Activated T-cell treated with anti-CD3 and anti-CD28 coated beads, Interleukin-2, amount 50 U/mL, for 48 hours (primary cell): ENCODE measurements at places on chromosomes 2 and 18.

GRCh38 chr2:27335311-27335710 lies 12.4 kb upstream of the MPV17 start:
- no peak for DNase-seq

GRCh38 chr2:167334146-167334742 lies 446.0 kb downstream of the XIRP2 start:
- no peak for DNase-seq

DNA sequence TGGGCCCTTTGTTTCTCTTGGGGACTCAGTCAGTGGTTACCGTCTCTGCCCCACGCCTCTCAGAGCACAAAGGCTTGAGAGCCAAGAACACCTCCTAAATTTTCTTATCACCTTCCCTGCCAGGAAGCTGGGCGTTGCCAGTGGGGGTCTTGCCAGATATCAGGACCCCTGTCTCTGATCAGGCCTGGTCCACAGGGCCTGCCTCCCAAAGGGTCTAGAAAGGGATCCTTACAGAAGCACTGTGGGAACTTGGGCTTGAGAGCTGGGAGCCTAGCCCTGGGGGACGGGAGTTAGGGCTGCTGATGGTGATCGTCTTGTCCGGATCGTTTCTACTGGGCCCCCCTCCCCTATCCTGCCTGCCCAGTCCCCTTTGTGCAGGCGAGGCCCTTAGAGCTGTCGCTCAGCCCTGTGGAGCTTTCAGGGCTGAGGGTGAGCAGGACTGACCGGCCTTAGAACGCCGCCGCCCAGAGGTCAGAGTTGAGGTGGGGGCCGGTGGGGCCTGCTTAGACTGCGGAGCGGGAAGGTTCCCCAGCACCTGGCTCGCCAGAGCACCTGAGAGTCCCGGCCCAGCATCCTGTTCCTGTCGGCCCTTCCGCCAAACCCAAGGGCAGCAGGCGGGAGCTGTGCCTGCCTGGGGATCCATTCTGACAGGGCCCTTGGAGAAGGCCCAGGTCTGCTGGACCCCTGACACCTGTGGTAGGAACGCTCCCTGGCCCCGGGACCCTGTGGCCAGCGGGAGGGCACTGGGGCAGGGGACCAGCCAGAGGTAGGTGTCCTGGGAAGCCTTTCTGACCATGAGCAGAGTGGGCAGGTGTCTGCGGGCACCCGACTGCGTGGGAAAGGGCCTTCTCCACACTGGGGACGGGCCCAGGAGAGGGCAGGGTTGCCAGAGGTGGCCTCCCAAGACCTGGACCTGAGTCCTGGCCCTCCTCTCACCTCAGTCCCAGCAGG lies 956 bp downstream of the ESPNL start:
- peak; percentile 15 for DNase-seq

GRCh38 chr2:198374375-198375082 lies 570.1 kb downstream of the PLCL1 start:
- peak; percentile 32 for DNase-seq

- DNase-seq = no peak
Measured at GRCh38 chr2:8615576-8616281, 66.1 kb upstream of the ID2 start.

GRCh38 chr2:31057691-31058090 lies 80.5 kb downstream of the GALNT14 start:
- DNase-seq = no peak

DNA sequence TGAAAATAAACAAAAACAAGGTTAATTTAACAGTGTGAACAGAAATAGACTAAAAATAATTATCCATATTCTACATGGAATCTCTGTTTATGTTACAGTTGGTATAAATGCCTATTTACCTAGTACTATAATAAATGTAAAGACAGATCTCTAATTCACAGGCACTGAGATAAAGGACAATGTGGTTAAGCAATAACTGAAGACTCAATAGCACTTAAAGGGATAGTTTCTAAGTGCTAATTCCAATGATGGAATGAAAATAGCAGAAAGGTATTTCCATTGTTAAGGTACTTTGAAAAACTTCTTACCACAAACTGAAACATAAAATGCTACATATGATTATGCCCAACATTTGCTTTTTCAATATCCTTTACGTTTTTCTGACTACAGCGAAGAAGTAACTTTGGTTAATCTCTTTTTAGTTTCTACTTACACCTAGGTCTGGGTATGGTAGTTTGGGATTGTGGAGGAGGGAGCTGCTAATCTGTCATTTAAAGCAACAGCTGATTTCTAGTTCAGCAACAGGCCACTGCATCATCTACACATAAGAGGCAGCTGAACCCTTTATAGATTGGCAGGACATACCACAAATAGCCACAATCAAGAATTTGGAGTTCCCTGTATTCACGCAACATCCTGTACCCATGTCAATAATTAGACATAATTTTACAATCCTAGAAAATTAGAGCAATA lies 27.2 kb downstream of the MAP4K3 start:
- no peak for DNase-seq

DNA sequence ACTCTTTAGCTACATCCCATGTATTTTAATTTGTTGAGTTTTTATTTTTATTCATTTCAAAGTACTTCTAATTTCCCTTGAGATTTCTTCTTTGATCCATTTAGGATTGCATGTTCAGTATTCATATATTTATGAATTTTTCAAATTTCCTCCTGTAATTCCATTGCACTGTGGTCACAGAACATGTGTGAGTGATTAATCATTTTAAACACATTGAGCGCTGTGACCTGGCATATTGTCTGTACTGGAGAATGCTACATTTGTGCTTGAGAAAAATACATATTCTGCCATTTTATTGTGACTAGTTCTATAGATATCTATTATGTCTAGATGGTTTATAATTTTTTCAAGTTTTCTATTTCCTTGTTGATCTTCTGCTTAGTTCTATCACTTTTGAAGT lies 353.7 kb downstream of the RAD51AP2 start:
- no peak for DNase-seq
